ENCODE measurements at places on chromosomes 5 and 9.

DNA sequence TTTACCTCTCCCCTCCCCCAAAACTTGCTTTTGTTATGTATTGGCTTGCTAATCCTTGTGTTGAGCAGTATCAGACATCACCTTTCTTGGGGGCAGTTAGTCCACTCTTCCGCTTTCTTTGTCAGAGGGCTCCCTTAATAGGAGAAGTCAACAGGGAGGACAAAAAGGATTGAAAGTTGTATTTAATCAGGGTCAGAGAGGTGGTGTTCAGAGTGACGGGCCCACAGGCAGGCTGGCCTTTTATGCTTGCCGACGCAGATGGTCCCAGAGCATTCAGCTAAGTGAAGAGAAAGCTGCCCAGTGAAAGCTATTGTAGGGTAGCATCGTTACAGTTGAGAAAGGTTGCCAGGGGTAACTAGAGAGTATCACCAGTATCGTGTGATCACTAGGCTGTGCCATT is 131.1 kb downstream of the ZCCHC7 start:
- DNase-seq = no peak

- no peak for DNase-seq
These were observed 204.3 kb upstream of the KLF9 start for GRCh38 chr9:70618784-70619183.

GRCh38 chr9:113387560-113388230 is 10.9 kb upstream of the HDHD3 start:
- DNase-seq = no peak

- no peak for DNase-seq
These were observed 12.2 kb downstream of the ZNF618 start for GRCh38 chr9:113888336-113888735.

DNA sequence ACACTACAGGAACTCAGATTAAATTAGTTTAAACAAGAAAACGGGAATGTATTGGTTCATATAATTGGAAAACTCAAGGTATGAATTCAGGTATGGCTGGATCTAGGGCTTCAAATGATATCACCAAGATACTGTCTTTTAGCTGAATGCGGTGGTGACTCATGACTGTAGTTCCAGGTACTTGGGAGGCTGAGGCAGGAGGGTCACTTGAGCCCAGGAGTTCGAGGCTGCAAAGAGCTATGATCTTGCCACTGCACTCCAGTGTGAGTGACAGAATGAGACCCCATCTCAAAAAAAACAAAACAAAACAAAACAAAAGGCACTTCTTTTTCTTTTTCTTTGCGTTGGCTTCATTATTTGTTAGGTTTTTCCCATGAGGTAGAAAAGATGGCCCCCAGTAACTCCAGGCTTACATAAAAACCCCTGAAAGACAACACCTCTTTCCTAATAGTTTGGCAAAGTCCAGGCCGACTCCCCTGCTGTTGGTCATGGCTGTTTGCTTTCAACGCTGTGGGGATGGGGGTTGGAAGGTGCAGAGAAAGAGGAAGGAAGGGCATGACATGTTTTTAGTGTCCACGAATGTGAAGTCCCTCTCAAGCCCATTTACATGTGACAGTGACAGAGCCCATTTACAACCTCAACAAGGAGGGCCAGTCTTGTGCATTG is 39.8 kb upstream of the CRB2 start:
- DNase-seq = peak; percentile 89

DNA sequence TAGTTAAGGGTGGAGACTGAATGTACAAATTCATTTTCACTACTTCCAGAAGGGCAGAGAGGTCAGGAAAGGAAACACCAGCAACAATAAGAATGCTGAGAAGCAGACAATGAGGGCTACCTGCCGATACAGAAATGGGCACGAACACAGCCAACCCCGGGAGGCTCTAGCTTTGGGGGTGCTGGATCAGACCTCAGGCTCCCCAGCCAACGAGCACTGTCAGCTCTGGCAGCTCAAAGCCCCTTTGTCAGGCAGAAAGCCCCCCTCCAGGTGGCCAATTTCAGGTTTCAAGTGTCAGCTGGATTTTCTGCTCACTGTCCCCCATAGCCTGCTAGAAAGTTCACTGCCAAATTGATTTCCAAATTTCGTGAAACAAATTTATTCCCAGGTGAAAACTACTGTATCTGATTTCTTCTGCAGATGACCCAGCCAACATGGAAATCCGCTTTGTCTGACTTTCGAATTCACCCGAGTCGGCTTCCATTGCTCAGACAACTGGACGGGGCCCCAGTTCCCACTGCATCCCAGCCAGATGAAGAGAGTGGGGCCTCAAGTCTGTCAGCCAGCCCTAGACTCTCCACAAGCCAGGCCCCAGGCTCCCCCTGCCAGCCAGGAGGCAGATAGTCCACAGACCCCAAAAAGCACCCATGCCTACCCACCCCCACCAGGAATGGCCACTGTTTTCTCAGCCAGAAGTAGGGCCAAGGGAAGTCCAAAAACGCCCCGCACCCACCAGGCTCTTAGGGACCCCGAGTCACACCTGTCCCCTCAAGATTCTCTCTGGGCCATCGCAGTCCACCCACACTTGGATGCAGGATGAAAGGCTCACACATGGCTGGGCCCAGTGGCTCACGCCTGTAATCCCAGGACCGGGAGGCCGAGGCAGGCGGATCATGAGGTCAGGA is 96.5 kb upstream of the PHYKPL start:
- no peak for DNase-seq

DNA sequence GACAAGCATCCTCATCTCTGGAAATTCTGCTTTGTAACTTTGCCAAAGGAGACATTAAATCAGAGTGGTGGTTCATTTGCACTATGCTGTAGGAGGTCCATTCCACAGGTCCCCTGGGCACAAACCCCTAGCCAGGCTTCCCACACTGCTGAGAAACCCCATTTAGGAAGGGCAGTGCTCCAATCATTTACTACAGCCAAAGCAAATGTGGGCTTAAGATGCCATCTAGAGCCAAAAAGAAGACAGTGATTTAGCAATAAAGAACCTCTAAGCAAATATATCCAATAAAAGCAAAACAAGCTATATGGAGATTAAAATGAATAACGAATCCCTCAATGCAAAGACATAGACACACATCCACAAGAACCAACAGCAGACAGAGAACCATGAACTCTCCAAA is 129.0 kb upstream of the ALDH1B1 start:
- DNase-seq = peak; percentile 31

DNA sequence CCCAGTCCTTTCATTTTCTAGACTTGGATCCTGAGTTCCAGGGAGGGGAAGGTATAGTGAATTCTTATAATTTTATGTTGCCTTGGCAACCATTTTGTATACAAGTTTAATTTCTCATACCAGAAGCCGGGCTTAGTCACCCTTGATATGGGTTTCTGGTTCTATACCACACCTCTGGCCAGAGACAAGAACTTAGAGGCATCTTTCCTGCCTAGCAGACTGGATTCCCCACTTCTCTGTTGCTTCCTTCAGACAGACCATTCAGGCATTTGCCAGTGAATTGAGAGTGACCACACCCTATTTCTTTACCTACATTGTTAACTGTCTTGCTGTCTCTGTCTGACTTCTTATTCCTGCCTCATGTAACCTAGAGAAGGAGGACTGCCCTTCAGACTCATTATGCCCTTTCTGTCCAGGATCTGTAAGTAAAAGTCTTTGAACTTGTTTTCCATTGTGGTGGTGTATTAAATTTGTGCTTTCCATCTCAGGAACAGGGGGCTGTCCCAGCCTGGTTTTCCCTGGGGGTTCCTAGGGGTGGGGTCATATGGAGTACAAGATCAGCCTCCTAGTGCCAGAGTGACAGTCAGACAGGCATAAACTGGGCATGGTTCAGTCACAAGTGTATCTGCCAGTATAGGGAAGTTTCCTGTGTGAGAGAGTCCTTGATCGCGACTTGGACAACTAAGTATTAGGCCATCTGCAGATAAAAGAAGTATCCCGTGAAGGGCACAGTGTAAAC is 27.4 kb downstream of the TNFSF8 start:
- DNase-seq = no peak

DNA sequence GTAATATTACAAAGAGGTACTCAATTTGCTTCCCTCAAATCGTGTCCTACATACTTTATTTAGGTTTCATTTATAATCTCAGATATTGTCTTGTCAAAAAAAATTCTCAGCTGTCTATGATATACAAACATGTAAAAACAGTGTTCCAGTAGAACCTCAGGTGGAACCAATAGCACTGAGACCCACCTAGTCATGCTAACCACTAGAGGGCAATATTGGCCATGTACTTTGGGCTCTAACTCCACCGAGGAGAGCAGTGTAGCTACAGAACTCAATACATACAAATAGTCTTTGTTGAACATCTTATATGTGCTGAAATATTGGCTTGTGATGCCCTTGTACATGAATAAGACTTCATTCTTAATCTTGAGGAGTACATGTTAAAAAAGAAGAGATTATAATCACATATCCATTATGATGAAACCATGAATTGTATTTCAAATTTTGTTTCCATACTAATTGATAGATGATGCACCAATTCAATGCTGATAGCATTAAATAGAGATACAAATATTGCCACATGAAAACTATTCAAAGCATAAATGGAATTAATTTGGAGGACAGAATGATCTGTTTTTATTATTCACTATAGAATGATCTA is 71.2 kb upstream of the CNTLN start:
- DNase-seq = peak; percentile 54
